Right hindlimb (tissue), 1 donor: ENCODE measurements at places on chromosomes 5 and 9.
A peak's percentile ranks its signal among the peaks of the same experiment; 100 is the strongest.

- no peak for DNase-seq
Measured at GRCh38 chr5:98365126-98365525, 408.3 kb upstream of the RGMB start.

- no peak for DNase-seq
Measured at GRCh38 chr5:95076395-95077185, 208.3 kb downstream of the MCTP1 start.

DNA sequence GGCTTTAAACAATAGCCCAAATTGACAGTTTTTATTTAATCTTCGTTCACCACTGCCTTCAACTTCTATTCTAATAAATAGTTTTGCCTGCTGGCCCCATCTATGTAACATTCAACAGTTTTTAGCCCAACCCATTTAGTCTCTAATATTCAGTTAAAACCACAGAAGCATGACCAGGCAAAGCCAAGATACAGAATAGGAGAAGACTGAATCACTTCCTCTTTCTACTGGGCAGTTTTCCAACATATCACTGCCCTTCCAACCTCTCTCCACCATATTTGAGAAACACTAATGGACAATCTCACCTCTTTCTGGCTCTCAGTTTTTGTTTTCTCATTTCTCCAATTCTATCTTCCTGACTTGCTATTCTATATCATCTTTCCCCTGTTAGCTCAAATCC, 352.9 kb downstream of the DNAH5 start:
- no peak for DNase-seq

DNA sequence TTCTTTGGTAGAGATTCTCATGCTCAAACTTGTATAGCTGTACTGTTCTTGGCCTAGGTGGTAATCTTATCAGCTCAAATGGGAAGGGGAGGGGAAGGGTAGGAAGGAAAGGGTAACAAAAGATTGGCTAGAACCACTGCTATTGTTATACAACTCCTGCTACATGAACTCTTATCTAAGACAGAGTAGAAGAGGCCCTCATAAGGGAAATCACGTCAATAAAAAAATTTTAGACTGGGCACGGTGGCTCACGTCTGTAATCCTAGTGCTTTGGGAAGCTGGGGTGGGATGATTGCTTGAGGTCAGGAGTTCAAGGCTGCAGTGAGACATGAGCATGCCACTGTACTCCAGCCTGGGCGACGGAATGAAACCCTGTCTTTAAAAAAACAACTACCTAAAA, 15.9 kb downstream of the STOM start:
- no peak for DNase-seq

- no peak for DNase-seq
Measured at GRCh38 chr5:11617080-11617479, 287.2 kb downstream of the CTNND2 start.

GRCh38 chr5:152185547-152186245, 219.4 kb downstream of the NMUR2 start:
- DNase-seq, result no peak

DNA sequence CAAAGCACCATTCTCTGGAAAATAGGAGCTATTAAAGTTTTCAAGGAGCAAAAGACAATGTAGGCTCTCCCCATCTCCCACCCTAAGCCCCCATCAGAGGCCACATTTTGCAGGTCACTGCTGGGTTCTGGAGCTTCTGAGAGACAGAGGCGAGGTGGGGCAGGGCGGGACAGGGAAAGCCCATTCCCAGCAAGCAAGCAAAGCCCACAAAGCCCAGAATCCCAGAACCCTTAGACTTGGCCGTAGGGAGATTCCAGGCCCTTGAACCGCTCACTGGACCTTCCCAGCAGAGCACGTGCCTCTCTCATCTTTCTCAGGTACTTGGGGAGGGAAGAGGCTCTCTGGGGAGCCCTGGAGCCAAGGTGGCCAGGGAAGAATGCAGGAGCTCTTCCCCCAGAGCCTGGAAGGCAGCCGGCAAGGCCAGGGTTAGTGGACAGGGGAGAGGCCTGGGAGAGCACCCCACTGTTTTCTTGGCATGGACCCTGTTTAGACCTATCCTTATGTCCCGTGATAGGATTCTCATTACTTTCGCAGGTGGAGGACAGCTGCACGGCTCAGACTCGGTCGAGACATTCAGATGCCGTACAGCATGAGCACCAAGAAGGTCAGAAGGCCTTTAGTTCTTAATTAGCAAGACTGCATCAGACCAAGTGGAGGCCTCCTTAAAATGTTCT, 52.4 kb downstream of the ZNF354C start:
- peak; percentile 4 for DNase-seq

GRCh38 chr9:91949946-91950664, at the start of gene ROR2:
TSS of gene ROR2 (minus strand) at chr9:91950228.
- peak; percentile 88 for DNase-seq

GRCh38 chr5:36928947-36929346, 52.4 kb downstream of the NIPBL start:
- no peak for DNase-seq

- DNase-seq, result no peak
Measured at GRCh38 chr9:134341929-134342745, 15.9 kb downstream of the RXRA start.

DNA sequence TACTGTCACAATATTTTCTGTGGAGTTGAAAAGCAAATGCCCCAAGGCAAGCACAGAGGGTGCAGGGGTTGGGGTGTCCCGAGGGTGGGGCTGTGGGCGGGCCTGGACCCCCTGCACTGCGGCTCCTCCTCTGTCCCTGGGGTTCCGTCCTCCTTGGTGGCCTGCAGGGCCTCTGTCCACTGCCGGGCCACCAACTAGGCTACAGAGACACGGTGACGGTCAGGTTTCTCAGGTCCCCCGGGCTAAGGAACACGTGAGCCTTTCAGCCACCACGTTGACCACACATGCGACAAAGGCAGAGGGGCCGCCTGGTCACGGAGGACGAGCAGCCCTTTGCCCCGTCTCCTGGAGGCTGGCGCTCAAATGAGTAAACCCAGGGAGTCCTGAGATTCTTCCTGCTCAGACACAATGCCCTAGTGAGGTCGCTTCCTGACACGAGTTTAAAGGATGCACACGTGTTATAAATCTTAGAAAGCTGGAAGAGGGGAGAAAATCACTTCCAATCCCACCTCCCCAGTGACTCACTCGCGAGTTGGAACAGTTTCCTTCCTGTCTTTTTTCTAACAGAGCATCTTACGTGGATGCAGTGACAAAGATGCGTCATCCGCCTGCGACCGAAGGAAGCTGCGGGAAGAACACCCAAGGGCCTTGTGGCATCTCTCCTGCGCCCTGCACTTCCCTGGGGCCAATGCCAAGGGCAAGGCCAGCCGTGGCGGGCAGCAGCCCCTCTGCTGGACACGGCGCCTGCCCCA, 24.8 kb upstream of the OBP2B start:
- DNase-seq, result no peak

DNA sequence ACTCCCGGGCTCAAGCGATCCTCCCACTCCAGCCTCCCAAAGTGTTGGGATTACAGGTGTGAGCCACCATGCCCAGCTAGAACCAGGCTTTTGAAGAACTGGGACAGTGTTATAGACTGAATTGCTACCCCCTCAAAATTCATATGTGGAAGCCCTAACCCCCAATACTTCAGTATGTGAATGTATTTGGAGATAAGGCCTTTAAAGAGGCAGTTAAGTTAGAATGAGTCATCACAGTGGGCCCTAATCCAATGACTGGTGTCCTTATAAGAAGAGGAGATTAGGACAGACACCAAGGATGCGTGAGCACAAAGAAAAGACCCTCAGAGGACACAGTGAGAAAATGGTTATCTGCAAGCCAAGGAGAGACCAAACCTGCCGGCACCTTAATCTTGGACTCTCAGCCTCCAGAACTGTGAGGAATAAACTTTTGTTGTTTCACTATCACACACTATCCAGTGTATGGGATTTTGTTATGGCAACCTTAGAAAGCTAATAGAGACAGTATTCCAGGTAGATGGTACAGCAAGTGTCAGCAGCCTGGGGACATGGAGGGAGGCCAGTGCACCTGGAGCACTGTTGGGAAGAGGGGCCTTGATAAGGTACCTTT, 31.4 kb upstream of the ERGIC1 start:
- DNase-seq, result no peak
